ENCODE measurements at places on chromosomes 1 and 21.

GRCh38 chr1:212496682-212497081, 64.0 kb downstream of the NENF start:
- no peak for DNase-seq

DNA sequence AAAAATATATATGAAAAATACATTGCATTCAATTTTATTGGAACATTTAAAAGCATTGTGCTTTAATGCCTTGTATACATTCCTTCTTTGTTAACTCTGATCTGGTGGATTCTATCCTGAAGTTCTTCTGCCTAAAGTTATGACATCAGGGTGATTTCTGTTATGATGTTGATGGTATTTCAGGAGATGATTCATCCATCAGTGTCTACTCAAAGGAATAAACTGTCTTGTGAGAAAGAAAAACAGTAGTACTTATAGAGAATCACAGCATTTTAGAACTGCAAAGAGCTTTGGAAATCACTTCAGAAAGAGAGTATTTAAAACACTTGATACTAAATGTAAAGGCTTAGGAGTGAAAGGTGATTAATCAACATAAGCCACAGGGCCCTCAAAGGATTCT, 155.7 kb downstream of the PTPRC start:
- DNase-seq, result no peak

DNA sequence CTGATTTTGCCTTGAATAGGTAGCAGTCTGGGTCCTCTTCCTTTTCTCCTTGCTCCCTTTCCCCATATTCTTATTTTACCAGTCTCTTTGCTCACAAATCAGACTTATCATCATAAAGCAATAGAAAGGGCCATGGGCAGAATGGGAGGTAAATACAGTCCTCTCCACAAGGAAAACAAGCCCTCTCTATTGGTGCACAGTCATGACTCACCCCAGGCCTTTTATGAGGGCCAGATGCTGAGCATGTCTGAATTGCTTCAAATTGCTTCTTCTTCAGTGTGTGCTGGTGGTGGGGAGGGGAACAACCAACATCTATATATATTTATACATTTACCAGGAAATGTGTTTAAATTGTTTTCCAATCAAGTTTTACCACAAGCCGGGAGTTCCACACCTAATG, 75.2 kb downstream of the GFI1 start:
- no peak for DNase-seq

- no peak for DNase-seq
Observed at GRCh38 chr1:12279728-12280464, 50.1 kb downstream of the VPS13D start.

- no peak for DNase-seq
Observed at GRCh38 chr1:47872886-47873285, 124.3 kb downstream of the TRABD2B start.

All from activated CD4-positive, CD25-positive, alpha-beta regulatory T cell (primary cell).